ENCODE measurements at places on chromosomes 1 and 21.

GRCh38 chr1:17762313-17762712 lies 7.2 kb downstream of the ACTL8 start:
- DNase-seq: no peak

GRCh38 chr1:243287652-243288051 lies 31.8 kb downstream of the SDCCAG8 start:
- no peak for DNase-seq

- DNase-seq: no peak
Observed at GRCh38 chr1:175376194-175376593, 183.6 kb upstream of the KIAA0040 start.

- DNase-seq: no peak
Observed at GRCh38 chr1:65880611-65881010, 87.9 kb downstream of the PDE4B start.

DNA sequence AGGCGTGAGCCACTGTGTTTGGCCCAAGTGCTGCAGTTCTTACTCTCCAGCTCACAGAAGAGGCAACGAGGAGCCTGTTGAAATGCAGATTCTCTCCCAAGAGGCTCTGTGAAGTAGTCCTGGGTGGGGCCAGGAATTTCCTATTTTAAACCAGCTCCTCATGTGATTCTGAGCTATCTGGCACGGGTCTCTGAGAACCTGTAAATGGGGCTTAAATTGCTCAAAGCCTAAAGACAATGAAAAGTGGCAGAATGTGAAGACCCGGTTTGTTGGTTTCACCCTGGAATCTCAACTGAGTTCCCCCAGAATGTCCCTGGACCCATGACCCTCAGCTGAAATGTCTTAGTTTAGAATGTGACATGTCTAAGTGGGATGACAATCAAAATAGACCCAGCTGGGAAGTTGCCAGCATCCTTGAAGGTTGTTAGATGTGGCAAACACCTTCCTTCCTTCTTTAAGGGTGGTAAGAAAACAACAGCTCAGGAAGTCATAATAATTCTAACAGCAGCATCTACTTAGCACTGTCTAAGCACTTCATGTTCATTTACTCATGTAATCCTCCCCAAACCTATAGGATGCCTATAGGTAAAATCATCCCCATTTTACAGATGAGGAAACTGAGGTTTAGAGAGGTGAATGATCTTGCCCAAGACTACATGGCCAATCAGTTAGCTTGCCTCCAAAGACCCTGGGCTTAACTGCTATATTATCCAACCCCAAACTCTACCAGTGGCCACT lies 20.9 kb upstream of the ATP5PO start:
- DNase-seq: no peak

All from tongue (tissue), 3 donors.